Mesenchymal stem cell (in vitro differentiated cells and primary cell): ENCODE measurements at places on chromosomes 13 and 19.
A peak's percentile ranks its signal among the peaks of the same experiment; 100 is the strongest.

GRCh38 chr19:19475015-19475765 is 40.2 kb downstream of the TSSK6 start:
- peaks cover 14% of the 10 kb centered on the region for H3K4me1 ChIP-seq
- DNase-seq: no peak
- H3K27ac ChIP-seq: no peak overlapping the region
- H3K27me3 ChIP-seq: no peaks in the 10 kb centered on the region
- H3K36me3 ChIP-seq: peaks cover 31% of the 10 kb centered on the region

DNA sequence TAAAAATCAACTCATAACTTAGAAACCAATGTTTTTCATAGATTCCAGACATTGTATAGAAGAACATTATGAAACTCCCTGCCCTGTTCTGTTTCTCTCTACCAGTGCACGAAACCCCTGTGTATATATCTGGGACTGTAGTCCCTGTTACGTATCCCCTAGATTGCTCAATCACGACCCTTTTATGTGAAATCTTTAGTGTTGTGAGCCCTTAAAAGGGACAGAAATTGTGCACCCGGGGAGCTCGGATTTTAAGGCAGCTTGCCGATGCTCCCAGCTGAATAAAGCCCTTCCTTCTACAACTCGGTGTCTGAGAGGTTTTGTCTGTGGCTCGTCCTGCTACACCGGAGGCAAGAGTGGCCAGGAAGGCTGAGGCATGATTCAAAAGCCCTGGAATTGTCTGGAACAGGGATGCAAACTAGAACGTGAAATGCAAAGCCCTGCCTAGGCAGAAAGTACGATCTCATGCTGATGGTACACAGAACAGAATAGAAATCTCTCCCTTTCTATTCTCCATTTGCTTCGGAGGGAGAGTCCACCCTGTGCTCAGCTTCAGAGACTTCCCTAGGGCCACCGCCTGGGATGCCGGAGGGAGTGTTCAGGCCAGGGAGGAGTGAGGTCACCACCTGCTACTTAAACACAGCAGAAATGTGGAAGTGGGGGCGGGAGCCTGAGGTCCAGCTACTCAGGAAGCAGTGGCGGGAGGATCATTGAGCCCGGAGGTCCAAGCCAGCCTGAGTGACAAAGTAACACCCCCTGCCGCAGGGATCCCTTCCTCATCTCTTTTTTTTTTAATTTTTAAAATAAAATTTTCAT is 758 bp upstream of the ZNF888 start:
- peaks cover 11% of the 10 kb centered on the region for H3K36me3 ChIP-seq
- no peaks in the 10 kb centered on the region for H3K27me3 ChIP-seq

DNA sequence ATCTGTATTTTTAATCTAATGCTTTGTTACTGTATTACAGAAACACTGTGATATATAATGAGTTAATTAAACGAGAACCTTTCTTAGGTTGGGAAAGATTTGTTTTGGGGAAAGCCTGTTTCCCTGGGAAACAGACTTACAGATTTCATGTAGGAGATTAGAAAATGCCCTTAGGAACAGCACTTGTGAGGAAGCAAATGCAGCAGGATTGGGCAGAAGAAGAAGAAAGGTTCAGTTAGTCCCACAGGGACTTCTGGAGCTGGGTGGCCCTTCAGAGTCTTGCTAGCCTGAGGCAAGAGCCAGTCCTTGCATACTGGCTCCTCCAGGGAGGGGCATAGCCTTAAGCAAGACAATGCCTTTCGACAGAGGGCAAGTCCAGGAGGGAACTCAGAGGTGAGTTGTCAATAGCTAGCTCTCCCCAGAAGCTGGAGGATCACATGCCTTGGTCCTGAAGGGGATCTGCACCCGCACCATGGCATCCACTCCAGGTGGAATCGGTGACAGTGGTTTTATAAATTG is 36.8 kb downstream of the N4BP2L1 start:
- peak; percentile 9 for DNase-seq
- H3K4me3 ChIP-seq: no peak overlapping the region
- H3K27ac ChIP-seq: no peak overlapping the region
- H3K4me1 ChIP-seq: no peaks in the 10 kb centered on the region
- peaks cover 5% of the 10 kb centered on the region for H3K36me3 ChIP-seq

GRCh38 chr13:53873558-53873957 is 844.9 kb downstream of the OLFM4 start:
- DNase-seq: no peak
- no peak overlapping the region for H3K4me3 ChIP-seq
- H3K27me3 ChIP-seq: no peaks in the 10 kb centered on the region
- no peaks in the 10 kb centered on the region for H3K4me1 ChIP-seq
- H3K36me3 ChIP-seq: no peaks in the 10 kb centered on the region

DNA sequence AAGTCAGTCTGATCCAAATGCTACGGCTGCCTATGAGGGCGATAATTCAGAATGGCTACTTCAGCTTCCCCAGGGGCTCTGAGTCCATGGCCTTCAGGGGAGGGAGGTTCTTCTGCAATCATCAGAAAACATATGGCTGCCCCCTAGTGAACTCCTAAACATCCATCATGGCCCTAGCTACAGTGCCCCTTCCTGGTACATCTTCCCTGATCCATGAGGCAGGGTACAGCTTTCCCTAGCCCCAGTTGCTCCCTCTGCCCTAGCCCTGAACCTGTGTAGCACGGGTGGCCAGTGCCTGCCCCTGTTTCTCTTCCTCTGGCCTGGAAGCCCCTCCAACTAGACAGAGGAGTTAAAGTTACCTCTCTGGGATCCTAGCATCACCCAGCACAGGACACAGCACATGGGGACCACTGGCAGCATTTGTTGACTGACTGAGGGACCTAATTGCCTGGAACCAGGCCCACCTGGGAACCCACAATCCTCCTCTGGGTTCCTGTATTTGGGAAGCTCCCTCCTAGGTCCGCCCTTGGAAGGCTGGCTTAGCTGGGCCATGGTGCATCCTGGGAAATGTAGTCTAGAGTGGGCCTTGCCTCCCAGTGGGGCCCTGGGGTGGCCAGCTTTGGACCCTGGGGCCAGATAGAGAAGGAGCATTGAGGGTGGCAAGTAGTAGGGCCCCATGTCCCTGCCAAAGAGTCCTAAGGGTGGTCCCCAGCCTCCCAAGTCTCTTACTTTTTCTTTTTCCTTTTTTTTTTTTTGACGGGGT is 17.7 kb upstream of the SEMA6B start:
- H3K27me3 ChIP-seq: peaks cover 28% of the 10 kb centered on the region
- no peak overlapping the region for H3K4me3 ChIP-seq
- no peaks in the 10 kb centered on the region for H3K36me3 ChIP-seq
- peaks cover 30% of the 10 kb centered on the region for H3K4me1 ChIP-seq

GRCh38 chr19:48154003-48154402 is 16.1 kb downstream of the LIG1 start:
- H3K27me3 ChIP-seq: no peaks in the 10 kb centered on the region
- H3K36me3 ChIP-seq: peaks cover 17% of the 10 kb centered on the region
- H3K27ac ChIP-seq: no peak overlapping the region
- no peaks in the 10 kb centered on the region for H3K4me1 ChIP-seq
- peak; percentile 15 for DNase-seq
- no peak overlapping the region for H3K4me3 ChIP-seq

DNA sequence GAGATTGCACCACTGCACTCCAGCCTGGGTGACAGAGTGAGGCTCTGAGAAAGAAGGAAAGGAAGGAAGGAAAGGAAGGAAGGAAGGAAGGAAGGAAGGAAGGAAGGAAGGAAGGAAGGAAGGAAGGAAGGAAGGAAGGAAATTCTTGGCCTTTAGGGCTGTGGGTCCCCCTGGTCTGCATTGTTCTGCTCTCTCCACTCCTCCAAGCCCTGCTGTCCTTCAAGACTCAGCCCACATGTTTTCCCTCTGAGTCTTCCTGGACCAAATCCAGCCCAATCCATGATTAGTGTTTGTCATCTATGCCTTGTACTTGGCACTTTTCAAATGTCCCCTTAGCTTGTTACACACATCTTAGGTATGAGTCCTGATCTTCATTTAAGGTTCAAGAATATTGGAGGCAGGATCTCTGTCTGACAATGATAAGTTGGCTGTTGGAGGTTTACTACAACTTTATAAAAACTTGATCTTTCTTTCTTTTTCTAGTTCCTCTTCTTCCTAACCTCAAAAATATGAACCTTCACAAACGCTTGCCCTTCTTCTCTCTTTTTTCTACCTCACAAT is 48.8 kb upstream of the INTS6 start:
- H3K27ac ChIP-seq: no peak overlapping the region
- H3K4me1 ChIP-seq: no peaks in the 10 kb centered on the region
- peak; percentile 34 for DNase-seq
- no peak overlapping the region for H3K4me3 ChIP-seq
- H3K27me3 ChIP-seq: no peaks in the 10 kb centered on the region

DNA sequence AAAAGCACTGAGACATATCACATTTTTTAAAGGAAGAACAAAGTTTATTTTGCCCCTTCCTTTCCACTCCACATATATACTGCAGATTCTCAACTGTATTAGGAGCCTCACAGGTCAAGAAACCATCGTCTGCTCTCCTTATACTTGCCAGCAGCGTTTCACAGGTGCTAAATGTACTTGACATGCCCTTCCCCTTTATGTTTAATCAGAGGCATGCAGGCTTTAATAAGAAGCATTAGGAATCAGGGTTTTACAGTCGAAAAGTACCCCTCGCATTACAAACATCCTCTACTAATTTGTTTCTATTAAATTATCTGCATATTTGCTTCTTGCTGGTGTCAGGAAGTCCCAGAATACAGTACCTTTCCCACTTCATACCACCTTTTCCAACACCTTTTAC is 3.7 kb upstream of the RAP2A start:
- no peaks in the 10 kb centered on the region for H3K4me1 ChIP-seq
- no peak overlapping the region for H3K27ac ChIP-seq
- DNase-seq: no peak
- H3K4me3 ChIP-seq: no peak overlapping the region
- H3K36me3 ChIP-seq: no peaks in the 10 kb centered on the region

GRCh38 chr13:50357136-50357535 is 341.9 kb downstream of the KCNRG start:
- no peak overlapping the region for H3K27ac ChIP-seq
- DNase-seq: no peak
- no peak overlapping the region for H3K4me3 ChIP-seq
- H3K27me3 ChIP-seq: no peaks in the 10 kb centered on the region

- H3K4me1 ChIP-seq: no peaks in the 10 kb centered on the region
- no peak overlapping the region for H3K27ac ChIP-seq
- H3K4me3 ChIP-seq: no peak overlapping the region
- no peaks in the 10 kb centered on the region for H3K36me3 ChIP-seq
Measured at GRCh38 chr13:83796364-83796763, 85.9 kb downstream of the SLITRK1 start.

DNA sequence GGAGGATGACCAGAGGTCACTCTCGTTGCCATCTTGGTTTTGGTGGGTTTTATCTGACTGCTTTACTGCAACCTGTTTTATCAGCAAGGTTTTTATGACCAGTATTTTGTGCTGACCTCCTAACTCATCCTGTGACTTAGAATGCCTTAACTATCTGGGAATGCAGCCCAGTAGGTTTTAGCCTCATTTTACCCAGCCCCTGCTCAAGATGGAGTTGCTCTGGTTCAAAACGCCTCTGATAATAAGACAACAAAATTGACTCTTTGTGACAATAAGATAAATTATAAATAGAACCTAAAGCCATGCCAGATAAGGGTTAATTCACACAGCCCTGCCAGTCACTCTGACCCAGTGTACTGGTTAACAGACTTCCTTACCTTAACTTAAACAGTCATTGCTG is 267.7 kb upstream of the MAB21L1 start:
- H3K4me3 ChIP-seq: no peak overlapping the region
- H3K27me3 ChIP-seq: no peaks in the 10 kb centered on the region
- H3K4me1 ChIP-seq: peaks cover 1% of the 10 kb centered on the region
- H3K27ac ChIP-seq: no peak overlapping the region

DNA sequence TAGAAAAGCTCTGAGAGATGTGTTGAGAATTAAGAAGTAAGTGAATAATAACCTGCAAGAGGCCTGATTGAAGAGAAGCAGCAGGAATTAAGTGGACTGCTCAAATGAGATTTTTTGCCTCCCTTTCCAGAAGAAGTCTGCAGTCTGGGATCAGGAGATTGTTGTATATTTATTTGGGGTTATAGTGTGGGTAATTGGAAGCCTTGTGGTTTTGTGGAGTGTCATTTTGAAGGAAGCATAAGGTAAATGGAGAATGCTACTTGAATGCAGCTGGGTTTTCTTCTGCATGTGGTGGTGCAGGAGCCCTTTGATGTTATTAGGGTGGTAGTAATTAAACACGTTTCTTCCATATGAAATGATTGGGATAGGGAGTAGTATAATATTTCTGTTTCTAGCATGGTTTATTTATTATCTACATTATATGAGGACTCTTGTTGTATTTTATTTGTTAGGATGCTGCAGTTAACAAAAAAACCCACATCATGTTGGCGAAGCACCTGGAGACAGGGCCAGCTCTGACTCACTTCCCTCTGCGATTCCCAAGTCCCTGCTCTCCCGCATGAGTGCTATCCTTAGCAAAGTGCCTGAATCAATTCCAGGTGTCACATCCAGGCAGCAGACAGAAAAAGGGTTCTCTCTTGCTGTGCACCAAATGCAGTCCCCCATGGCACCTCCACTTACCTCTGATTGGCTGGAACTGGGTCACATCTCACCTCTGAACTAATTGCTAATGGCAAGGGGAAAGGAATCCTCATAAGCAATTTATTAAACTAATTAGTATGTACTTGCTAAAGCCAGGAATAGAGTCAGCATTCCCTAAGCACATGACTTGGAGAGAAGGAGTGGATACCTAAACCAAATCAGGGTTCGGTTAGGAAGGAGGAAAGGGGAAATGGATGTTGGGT is 54.8 kb downstream of the DGKH start:
- peaks cover 16% of the 10 kb centered on the region for H3K4me1 ChIP-seq
- H3K27ac ChIP-seq: no peak overlapping the region
- H3K27me3 ChIP-seq: no peaks in the 10 kb centered on the region
- DNase-seq: no peak
- no peak overlapping the region for H3K4me3 ChIP-seq

DNA sequence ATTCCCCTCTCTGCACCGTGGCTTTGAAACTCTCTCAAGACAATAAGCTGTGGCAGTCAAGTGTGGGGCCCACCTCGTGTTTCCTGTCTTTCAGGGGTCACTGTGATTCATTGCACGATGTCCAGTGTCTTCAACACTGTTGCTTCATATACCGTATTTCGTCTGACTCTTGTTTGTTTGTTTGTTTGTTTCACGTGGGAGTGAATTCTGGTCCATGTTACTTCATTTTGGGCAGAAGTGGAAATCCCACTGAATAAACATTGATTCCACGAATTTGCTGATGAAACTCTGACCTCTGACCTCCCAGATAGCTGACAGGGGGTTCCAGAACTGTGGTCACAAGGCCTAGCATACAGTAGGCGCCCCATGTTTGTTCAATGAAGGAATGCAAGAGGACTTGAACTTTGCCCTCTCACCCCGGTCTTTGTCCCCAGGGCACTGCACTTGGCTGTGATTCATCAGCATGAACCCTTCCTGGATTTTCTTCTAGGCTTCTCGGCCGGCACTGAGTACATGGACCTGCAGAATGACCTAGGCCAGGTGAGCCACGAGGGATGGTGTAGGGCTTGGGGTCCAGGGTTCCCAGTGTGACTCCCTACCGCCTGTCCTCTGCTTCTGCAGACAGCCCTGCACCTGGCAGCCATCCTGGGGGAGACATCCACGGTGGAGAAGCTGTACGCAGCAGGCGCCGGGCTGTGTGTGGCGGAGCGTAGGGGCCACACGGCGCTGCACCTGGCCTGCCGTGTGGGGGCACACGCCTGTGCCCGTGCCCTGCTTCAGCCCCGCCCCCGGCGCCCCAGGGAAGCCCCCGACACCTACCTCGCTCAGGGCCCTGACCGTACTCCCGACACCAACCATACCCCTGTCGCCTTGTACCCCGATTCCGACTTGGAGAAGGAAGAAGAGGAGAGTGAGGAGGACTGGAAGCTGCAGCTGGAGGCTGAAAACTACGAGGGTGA is 5.1 kb downstream of the NFKBIB start:
- no peaks in the 10 kb centered on the region for H3K4me1 ChIP-seq
- no peaks in the 10 kb centered on the region for H3K27me3 ChIP-seq
- no peak overlapping the region for H3K4me3 ChIP-seq
- H3K27ac ChIP-seq: no peak overlapping the region
- DNase-seq: peak; percentile 22
